Urinary bladder (tissue), 4 donors: ENCODE measurements at places on chromosomes 2 and 18. TPM values are rescaled to one million over a fixed set of nuclear protein-coding genes. Genes with fewer than 3 reads are reported as not detected.

DNA sequence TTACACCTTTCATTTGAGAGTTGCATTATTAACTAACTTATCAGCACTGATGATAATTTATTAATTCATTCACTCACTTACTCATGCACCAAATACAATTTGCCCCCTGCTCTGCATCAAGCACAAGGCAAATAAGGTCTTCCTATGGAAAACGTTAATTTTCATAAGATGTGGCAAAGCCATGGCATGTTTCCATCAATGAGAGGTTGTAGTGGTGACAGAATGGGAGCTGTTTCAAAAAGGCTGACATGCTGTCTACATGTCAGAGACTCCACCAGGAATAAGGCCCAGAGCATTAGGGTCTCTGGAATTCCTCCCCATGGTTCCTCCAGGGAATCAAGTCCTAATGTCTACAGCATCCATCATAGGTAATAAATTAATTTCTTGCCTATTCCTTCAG is 978.8 kb downstream of the TMEM182 start:
- no peak for DNase-seq

DNA sequence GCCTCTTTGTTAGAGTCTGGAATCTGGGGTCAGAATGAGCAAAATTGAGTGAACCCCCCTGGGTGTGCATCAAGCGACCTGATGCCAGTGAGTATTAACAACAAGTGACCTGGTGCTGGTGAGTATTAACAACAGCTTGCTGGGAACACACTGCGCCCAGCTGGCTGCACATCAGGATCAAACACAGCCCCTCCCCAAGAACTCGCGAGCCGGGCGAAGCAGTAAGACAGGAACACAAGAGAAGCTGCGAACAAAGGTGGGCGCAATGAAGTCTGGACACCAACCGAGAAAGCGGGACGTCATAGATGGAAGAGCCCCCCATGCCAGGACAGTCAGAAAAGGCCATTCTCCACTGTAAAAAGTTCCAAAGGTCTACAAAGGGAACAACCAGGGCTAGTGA is 34.3 kb downstream of the CRACDL start:
- DNase-seq, result no peak

GRCh38 chr18:9577361-9577760 is 37.0 kb downstream of the PPP4R1 start:
- DNase-seq, result no peak

TRABD2A gene
- total RNA-seq, result 1.3 TPM

RUFY4 gene
- not detected for total RNA-seq

TRPM8 gene
- not detected for total RNA-seq

REG3A gene
- not detected for total RNA-seq
